Foreskin fibroblast (primary cell): ENCODE measurements at places on chromosomes 5 and 9.

DNA sequence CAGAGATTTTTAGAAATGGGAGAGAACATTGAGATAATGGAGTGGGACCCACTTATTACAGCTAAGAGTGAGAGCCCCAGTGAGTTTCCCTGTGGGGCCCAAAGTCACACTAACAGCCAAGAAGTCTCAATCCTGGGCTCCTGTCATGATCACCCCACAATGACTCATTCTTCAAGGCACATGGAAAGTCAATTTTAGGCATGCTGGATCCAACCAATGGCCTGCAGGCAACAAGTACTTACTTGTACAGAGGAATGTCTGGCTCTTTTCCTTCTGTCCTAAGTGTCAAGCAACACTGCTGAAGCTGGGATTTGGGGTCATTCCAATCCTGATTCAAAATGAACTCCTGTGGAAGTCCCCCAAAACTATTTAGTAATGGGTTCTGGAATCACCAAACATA, 123.1 kb downstream of the DROSHA start:
- DNase-seq, result peak; percentile 84

GRCh38 chr5:16934123-16934522, 2.0 kb downstream of the MYO10 start:
- peak; percentile 89 for DNase-seq

- no peak for DNase-seq
These were observed 227.8 kb downstream of the ICE1 start for GRCh38 chr5:5650242-5650641.

DNA sequence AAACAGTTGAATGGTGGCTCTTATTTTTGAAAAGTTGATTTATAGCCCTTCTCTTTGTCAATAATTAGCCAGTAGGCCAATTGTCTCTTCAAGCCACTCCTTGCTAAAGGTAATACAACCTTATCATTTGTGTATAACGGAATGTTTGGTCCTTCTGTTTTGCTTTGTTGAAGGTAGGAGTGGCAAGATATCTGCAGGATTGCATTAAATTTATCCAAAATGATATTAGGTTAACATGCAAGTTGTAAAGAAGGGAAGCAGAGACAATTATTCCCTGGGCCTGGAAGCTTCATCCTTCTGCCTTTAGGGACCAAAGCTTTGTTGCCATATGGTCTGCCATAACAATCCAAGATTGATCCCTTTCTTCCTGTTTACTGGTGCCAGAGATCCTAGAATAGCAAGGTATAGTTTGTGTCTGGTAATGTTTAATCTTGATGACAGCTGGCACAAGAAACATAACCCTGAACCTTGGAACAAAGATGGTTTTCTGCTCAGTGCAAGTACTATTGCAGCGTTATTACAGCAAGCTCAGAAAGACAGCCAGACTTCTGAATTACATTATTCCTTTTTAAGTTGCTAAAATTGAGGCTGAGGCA, 15.5 kb upstream of the FSD1L start:
- DNase-seq, result no peak

DNA sequence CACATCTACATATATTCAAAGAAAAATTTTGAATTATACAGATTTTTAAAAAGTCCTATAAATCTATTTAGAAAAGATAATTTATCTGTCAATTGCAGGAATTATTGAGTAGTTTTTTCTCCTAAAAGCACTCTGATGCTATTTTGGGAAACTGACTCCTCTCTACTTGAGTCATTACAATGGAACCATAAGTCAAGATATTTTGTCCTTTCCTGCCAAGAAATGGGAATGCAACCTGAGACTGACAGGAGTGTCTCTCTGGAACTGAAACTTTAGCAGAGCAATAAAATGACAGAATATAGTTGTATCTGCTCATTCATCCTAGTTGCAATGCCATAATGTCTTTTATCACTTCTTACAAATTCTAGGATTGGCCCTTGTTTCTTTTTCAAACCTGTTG, 48.6 kb downstream of the CARTPT start:
- DNase-seq, result no peak

DNA sequence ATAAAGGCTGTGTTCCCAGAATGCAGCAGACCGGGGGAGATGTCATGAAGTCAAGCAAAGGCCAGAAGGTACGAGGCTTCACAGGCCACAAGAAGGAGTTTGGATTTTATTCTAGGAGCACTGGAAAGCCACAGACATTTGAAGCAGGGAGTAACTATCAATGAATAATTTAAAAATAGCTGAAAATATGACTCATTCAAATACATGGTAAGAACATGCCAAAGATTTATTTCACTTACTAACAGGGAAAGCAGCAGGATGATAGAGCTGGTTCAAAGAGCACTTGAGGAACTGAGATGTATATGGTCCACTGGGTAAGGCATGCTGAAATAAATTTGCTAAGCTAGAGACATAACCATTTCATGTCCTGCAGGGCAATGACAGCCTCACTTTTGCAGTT, 53.2 kb downstream of the MSX2 start:
- DNase-seq, result no peak

GRCh38 chr9:1354086-1354485, 303.9 kb downstream of the DMRT2 start:
- DNase-seq, result no peak

- DNase-seq, result peak; percentile 55
These were observed 176.7 kb upstream of the ZNF608 start for GRCh38 chr5:124923131-124923530.

DNA sequence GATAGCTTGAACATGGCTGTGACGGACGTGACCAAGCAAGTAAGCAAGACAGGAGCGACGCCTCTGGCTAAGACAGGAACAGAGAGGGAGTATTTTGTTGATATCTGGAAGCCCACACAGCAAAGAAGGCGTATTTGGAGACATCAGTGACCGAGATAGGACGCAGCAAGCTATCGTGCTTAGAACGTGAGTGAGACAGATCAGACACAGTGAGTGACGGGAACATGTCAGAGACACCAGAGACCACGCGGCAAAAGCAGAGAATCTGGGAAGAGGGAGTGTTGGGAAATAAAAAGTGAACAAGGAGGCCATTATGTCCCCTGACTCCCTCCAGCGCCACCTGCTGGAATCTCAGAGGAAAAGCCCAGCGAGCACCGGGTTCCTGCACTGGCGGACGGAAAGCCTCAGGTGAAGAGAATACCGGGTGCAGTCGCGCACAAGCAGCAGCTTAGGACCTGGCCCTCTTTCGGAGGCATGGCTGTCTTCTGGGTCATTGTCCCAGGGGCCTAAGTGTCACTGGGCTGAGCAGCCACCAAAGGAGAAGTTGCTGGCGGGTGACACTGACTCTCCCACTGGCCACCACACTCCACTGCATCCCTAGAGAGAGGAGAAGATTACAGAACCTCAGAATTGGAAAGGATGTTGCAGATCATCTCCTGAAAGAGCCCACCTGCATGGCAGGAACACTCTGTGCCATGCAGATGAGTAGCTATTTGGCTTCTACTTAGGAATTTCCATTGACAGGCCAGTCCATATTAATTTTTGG, 99.1 kb downstream of the FBXO38 start:
- DNase-seq, result peak; percentile 66

GRCh38 chr9:107586493-107586892, 96.9 kb upstream of the KLF4 start:
- DNase-seq, result no peak

GRCh38 chr5:28468166-28468565, 1429.8 kb upstream of the CDH9 start:
- DNase-seq, result no peak

GRCh38 chr9:33813712-33814641, 3.0 kb upstream of the UBE2R2 start:
- DNase-seq, result peak; percentile 76

DNA sequence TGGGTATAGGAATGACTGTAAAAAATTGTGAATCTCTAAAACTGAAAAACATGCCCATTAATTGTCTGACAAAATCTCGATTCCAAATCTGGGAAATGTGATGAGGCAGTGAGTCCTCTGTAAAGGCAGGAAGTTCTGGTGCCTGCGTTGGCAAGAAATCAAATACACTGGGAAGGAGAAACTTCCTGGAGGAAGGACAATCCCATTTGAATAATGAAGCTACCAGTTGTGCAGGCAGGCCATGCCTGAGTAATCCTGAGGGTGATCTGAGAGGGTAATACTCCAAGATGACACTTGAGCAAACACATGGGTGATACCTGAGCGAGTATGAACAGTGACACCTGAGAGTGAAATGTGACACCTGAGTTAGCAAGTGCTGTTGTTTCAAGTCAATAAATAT, 49.7 kb downstream of the KIF24 start:
- peak; percentile 12 for DNase-seq

DNA sequence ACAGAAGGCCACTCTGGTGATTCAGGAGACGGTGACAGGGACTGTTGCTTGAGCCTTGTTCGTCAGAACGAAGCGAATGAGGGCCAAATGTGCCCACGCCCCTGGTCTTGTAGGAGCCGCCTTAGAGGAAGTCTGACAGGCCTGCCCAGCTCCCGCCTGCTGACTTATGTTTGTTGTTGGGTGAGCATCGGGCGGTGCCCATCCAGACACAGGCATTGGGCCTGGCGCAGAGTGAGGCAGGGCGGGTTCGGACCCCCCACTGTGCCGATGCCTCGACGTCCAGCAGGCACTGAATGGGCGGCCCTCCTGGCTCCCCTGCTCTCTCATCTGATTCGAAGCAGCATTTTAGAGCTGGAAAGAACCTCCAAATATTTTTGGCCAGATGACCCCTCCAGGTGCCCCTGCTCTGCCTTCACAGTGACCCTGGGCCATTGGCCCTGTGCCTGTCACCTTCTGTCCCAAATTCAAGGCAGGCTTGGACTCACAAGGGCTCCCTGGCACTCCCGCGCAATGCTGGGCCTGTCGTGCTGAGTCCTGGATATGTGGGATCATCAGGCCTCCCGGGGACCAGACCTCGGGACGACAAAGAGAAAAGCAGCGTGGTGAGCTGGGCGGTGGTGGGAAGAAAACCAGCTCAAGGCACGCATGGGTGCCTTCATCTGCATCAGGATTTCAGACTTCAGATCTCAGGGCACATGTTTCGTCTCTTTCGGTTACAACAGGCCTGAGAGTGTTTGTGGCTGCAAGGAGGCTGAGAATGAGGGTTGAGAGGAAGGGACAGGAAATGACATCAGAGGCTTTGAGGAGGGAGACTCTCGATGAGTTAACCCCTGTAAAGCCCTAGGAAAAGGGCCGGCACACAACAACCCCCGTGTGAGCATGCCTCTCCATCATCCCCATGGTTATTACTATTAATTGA, 37.1 kb upstream of the OLFM1 start:
- no peak for DNase-seq

GRCh38 chr5:134022333-134022732, 17.6 kb upstream of the VDAC1 start:
- no peak for DNase-seq
